Activated T-cell treated with anti-CD3 and anti-CD28 coated beads for 1 hour (primary cell): ENCODE measurements at places on chromosomes 11 and 22.
A peak's percentile ranks its signal among the peaks of the same experiment; 100 is the strongest.

GRCh38 chr22:40533712-40534378 lies 102.7 kb downstream of the MRTFA start:
- DNase-seq, result peak; percentile 19

- no peak for DNase-seq
Observed at GRCh38 chr11:17648528-17648927, 70.8 kb upstream of the MYOD1 start.

DNA sequence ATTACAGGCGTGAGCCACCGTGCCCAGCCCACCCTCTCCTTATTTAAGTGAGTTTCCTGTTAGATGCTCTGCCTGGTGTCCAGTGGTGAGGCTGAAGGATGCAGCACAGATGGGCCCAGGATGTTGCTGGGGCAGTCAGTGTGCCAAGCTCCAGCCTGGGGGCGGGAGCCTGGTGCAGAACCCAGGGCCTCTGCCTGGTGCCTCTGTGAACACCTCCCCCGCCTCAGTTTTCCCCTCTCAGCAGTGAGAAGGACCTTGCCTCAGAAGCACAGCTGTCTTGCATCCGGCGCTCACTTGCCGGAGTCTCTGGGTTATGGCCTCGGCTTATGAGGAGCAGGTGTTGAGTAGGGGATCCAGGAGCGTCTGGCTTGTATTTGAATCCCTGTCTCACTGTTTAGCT lies 116.2 kb downstream of the KIAA1671 start:
- DNase-seq, result no peak

GRCh38 chr22:30905696-30906341 lies 62.8 kb downstream of the MORC2 start:
- DNase-seq, result no peak

DNA sequence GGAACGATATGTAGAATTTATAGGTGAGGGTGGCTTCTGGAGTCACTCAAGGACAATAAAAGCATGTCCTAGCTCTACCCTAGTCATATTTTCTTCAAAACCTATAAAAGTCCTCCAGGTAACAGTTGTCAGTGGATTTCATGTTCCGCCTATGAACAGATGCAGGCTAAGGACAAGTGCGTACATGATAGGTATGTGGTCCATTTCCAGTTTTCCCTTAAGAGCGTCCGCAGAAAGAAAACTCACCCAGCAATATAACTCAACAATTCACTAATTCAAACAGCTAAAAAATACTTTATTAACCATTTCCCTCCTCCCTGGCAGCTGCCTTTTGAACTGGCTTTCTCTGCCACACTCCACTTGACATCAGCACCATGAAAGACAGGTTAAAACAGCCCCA lies 50.2 kb upstream of the CCDC34 start:
- DNase-seq, result no peak

DNA sequence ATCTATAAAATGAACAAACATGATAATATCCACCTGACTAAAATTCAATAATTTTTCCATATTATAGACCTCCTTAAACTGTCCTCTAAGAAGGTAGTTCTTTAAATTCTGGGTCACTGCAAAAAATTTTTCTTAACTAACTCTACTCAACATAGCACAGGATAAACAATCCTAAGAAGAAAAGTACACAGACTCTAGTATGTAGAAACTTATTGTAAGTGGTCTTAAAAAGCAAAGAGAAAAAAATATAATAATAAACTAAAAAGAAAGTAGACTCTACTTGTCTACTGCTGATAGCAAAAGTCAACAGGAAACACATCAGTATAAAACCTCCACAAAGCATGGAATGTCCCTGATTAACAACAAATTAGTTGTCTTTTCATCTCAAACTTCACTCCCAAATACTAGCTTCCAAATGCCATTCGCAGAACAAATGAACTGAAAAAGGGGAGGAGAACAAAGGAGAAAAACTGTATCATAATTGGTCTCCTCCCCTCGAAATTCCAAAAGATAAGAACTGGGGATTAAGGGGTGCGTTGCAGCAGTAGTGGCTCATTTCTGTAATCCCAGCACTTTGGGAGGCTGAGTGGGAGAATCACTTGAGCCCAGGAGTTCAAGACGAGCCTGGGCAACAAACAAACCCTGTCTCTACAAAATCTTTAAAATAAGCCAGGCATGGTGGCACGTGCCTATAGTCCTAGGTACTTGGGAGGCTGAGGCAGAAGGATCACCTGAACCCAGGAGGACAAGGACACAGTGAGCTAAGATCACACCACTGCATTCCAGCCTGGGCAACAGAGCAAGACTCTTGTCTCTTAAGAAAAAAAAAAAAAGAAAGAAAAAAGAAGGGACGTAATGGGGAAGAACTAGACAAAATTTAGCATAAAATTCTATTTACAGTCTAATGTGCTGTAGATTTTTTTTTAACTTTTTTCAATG lies 6.5 kb downstream of the FCHSD2 start:
- no peak for DNase-seq

DNA sequence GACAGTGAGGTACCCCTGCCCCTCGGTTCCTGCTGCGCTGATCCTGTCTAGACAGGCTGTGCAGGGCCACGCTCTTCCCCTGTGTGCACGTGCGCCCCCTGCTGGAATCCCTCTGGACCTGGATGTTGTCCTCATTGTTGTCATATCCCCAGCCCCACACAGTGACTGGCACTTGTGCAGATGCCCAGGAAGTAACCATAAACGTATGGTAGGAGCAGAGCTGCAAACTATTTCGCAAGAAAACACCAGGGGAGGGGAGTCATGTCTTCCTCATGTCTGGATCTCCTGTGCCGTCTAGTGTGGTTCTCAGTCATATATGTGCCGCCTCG lies 114.7 kb downstream of the CRYBB2 start:
- peak; percentile 24 for DNase-seq

DNA sequence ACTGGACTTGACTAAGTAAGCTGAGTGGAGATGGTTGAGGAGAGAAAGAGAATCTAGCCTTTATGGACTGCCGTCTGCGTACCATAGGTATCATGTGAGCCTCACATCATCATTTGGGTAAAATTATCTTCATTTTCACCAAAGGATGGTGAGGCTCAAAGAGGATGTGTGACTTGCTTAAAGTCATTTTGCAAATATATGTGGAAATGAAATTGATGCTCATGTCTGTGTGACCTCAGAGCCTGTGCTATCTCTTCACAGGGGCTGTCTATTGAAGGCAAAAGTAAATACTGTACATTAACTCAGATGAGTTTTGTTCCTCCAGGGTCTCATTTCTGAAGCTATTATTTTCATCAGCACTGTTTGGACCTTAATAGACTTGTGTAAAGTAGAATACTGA lies 83.3 kb upstream of the ALKBH3 start:
- no peak for DNase-seq

- no peak for DNase-seq
Observed at GRCh38 chr11:23425381-23425780, 565.1 kb upstream of the CCDC179 start.

- DNase-seq, result no peak
Observed at GRCh38 chr11:27635567-27636037, 64.7 kb downstream of the BDNF start.

GRCh38 chr11:61079416-61080150 lies 22.7 kb upstream of the CD5 start:
- DNase-seq, result no peak

GRCh38 chr11:20156280-20156875 lies 3.9 kb downstream of the DBX1 start:
- DNase-seq, result peak; percentile 43

GRCh38 chr22:37354670-37355069 lies 72.4 kb downstream of the CYTH4 start:
- DNase-seq, result no peak
